ENCODE measurements at places on chromosomes 5 and 9.

GRCh38 chr5:181173027-181173419, 25.6 kb downstream of the OR2V2 start:
- no peak for DNase-seq

GRCh38 chr5:29077451-29077850, 2039.1 kb upstream of the CDH9 start:
- DNase-seq = no peak

DNA sequence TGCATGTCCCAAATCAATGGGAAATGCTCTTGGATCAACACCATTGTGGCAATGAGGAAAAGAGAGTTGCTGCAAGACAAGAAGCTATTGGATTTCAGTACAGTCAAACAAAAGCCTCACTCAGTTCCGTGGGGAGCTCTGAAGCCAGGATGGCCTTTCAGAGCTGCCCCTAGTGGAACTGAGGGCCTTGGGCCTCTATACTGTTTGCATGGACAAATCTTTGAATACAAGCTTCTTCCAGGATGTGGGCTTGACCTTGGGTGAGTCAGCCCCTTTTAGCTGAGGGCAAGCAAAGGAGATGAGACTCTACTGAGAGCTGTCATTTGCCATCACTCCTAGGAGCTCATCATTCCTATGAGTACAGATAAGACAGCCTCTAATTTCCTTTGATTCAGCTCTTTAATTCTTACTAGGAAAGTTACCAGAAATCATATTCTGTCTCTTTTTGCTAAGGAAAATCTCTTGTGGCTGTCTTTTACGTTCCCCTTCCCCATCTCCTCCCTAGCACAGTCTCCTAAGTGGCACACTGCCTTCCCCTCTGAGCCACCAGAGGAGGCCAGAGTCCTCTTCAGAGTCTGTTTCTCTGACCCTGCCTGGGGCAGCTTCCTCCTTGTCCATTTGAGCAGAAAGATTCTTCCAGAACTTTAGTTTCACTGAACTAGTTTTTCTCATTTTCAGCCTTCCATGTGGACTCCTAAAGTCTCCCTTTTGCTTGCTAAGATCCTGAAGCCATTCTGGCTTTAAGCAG, 168.8 kb upstream of the POC5 start:
- no peak for DNase-seq

- DNase-seq = no peak
Observed at GRCh38 chr9:88179062-88179521, 40.8 kb upstream of the SPATA31C2 start.

GRCh38 chr5:100444961-100445360, 90.2 kb upstream of the FAM174A start:
- no peak for DNase-seq

GRCh38 chr5:38162625-38163024, 95.7 kb upstream of the EGFLAM start:
- DNase-seq = no peak

- no peak for DNase-seq
Observed at GRCh38 chr5:179766021-179766725, 27.6 kb upstream of the LTC4S start.

DNA sequence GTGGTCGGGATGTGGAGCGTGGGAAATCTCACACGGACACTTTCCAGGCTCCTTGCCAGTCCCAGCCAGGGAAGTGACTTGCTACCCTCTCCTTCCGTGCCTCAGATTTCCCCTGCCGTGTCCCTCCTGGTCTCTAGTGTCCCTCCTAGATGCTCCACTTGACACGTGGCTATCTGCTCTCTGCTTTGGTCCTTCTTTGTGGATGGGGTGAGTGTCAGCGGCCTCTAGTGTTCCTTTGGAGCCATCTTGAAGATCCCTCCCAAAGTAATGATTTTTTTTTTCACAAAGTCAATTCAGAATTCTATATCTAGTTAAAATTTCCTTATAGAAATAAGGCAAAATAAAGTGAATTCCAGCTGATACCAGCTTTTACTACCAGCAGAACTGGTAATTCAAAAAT, 117.7 kb downstream of the MRPL36 start:
- DNase-seq = no peak

DNA sequence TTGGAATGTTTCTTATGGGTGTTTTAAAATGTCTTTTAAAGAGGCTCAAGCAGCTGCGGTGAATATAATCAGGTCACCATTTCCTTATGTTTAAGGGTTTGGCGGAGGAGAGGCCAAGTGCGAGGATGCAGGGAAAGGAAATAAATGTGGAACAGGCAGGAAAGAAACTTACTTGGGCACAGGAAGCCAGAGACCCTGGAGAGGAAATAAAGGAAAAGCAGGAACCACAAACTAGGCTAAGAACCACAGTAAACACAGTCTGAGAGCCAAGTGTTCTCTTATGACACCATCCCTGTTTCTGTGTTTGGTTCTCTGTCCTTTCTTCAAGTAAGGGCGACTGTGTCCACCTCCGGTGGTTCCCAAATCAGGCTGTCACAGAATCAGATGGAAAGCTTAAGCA, 166.5 kb downstream of the C9orf152 start:
- no peak for DNase-seq

DNA sequence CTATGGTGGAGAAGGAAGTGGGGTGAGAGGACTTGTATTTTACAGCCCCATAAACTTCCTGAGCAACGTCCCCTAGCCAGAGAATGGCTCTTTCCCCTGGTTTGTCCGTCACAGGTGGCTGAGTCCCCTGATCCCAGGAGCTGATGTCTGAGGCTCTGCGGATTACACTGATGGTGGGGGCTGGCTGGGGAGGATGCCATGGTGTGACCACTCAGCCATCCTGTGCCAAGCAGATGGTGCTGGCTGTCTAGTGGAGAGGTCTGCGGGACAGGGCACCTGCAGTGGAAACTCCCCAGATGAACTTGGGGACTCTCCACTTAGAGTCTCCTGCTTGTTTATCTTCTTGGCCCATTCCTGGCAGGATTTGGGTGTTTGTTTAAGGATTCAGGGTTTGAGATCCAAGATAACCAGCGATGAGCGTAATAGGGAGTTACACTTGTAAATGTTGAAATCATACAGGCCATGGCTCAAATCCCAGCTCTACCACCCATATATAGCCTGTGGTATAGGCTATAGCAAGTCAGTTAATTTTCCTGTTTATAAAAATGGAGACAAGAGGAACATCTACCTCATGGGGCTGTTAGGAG, 4.7 kb upstream of the PTGS1 start:
- DNase-seq = no peak

DNA sequence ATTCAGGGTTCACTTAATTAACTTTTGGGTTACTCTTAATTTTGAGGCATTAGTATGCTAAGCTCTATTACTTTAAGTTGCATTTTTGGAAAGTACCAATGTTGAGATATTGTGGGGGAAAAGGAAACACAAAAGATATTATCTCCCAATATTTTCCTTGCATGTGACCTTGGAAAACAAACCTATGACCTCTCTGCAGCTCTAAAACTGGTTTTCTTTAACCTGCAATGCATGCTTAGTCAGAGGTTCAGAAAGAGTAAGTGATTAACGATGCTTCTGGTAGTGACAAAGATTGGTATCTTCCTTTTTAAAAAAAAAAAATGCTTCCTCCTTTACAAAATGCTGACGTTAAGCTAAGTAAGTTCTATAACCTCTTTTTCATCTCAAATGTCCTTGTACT, 44.9 kb upstream of the CDH18 start:
- no peak for DNase-seq

DNA sequence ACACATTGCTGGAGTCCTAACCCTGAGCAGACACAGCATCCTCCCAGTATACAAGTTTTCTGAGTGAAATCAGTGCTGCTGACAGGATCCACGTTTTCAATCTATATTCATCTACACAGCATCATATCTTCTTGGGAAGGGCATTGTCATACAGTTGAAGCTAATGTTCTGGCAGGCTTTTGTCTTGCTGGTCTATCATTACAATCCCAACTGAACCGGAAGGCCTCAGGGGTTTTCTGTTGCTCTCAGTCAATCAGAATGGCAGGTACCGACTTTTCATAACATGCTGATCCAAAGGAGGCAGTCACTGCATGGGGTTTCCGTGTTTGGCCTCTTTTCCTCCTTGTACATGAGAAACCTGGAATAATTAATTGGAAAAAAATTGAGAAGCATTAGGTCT, 2118.8 kb upstream of the WWC1 start:
- no peak for DNase-seq

DNA sequence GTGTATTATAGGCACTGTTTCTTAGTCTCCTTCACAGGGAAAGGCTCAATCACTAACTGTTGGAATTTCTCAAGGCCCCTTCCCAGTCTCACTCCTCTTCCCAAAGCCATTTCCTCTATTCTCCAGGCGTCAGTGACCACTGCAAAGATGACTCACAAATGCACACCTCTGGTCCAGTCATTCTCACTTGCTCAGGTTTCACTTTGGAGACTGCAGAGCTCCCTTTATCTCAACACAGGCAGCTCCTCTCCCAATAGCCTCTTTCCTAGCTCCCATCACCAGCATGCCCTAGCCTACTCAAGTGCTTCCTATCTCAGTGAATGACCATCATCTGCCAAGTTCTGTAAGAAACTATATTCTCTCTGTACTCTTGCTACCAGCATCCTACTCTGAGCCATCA, 323.6 kb downstream of the NTRK2 start:
- DNase-seq = no peak

- no peak for DNase-seq
Observed at GRCh38 chr5:60092671-60093422, 199.3 kb upstream of the PDE4D start.

- DNase-seq = no peak
Observed at GRCh38 chr5:10289353-10289752, 18.3 kb downstream of the CMBL start.

DNA sequence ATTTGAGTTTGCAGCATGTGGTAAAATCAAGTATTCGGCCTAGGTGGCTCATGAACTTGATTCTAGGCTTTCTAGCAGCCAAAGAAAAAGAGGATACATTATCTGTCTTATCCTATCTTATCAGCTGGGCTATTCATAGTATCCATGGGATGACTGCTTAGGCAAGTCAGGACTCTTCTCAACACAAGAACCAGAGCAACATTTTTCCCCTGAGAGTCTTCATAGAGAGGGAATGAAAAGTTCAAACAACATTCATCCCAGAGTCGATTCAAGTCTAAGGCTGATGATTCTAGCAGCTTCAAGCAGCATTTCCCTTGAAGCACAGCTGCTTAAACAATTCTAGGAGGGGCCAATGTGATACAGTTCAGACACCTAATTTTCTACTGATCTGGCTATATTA, 3.0 kb downstream of the S100Z start:
- DNase-seq = no peak

DNA sequence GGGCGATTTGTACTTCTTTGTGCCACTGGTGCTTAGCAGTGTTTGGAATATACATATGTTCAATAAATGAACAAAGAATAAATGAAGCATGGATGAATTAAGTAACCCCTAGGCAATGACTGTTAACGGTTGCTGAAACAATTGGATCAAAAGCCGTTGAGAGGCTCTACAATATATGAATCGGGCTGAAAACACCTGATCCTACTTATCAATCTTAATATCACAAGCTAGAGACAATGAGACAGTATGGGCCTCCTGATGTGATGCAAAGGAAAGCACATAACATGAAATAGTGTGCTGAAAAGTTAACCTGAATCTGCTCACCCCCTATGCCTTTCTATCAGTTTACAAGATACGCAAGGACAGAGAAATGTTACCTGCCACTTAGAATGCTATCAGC, 410.3 kb upstream of the RGMB start:
- DNase-seq = no peak

GRCh38 chr5:1343931-1344901, 683 bp downstream of the CLPTM1L start:
- no peak for DNase-seq
